Cardiac muscle cell (in vitro differentiated cells and primary cell): ENCODE measurements at places on chromosomes 1 and 21. TPM values are rescaled to one million over a fixed set of nuclear protein-coding genes. Genes with fewer than 3 reads are reported as not detected.

- no peak for DNase-seq
Measured at GRCh38 chr1:66704177-66704875, 47.9 kb upstream of the DYNLT5 start.

GRCh38 chr1:172071746-172072145 lies 230.4 kb downstream of the DNM3 start:
- no peak for DNase-seq

OPRD1 gene
- polyA plus RNA-seq = 0.02 and 0.13 TPM in 2 replicates

CRNN gene
- not detected in 2 replicates for polyA plus RNA-seq

CYP2J2 gene
- polyA plus RNA-seq = 3.4 and 7.7 TPM in 2 replicates

IL12RB2 gene
- polyA plus RNA-seq = 0.12 TPM in 1 of 2 replicates, not detected in the other

CADM3 gene
- polyA plus RNA-seq = 0.51 and 1.3 TPM in 2 replicates

DNA sequence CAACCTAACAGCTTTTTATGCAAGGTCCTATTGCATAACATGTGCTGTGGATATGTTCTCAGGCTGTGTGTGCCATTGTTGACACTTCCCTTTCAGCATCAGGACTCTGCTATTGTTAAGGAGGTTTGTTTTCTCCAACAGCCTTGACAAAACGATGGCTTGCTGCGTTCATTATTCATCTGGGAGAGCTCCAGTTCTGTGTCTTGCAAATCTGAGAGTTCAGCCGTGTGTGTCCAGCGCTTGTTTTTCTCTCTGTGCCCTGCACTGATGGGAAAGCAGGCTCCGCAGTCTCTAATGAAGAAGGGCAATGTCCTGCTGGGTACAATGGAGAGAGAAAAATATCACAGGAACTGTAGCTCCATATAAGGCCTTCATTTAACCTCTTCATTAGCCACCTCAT lies 63.7 kb downstream of the CLDN17 start:
- no peak for DNase-seq

DNA sequence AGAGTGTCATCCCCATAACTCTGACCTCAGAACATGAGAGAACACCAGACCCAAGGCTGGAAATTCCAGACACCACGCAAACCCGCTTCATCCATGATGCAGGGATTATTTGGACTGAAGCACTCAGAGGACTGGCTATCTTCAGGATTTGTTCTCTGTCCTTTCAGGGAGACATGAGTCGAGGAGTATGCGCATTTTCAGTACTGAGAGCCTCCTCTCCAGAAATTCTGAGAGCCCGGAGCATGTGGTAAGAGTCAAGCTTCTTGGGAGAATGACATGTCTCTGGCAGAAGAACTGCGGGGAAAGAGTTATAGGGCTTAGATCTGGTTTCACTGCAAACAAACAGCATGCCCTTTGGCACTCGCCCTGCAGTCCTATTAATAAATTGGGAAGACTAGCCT lies 6.9 kb downstream of the LAX1 start:
- no peak for DNase-seq

DNA sequence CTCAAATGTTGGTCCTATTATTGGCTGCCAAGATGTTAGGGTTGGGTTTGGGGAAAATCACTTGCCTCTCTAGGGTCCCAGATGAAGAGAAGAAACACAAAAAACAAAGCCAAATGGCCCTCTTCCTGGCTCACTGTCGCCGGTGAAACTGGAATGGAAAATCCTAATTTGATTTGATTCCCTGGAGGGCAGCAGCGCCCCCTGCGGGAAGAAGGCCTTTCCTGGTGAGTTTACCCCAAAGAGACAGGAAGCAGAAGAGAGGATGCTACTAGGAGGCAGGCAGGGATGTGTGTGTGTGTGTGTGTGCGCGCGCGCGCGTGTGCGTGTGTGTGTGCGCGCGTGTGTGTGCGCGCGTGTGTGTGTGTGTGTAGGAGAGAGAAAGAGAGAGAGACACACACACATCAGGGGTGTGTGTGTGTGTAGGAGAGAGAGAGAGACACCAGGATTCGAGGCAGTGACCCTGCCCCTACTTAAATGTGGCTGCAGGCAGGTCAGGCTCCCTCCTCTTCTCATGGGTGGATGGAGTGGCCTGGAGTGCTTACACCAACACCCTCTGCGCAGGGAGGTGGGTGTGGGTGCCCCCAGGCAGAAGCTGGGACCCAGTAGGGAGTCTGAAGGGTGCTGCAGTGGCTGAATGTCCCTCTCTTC lies 3.1 kb upstream of the SELENON start:
- peak; percentile 88 for DNase-seq

- no peak for DNase-seq
Measured at GRCh38 chr1:211925016-211925415, 94.5 kb upstream of the LPGAT1 start.

- DNase-seq = no peak
Measured at GRCh38 chr21:29295066-29295650, 3.6 kb upstream of the BACH1 start.

NTMT2 gene
- polyA plus RNA-seq = 0.55 and 0.71 TPM in 2 replicates

DNA sequence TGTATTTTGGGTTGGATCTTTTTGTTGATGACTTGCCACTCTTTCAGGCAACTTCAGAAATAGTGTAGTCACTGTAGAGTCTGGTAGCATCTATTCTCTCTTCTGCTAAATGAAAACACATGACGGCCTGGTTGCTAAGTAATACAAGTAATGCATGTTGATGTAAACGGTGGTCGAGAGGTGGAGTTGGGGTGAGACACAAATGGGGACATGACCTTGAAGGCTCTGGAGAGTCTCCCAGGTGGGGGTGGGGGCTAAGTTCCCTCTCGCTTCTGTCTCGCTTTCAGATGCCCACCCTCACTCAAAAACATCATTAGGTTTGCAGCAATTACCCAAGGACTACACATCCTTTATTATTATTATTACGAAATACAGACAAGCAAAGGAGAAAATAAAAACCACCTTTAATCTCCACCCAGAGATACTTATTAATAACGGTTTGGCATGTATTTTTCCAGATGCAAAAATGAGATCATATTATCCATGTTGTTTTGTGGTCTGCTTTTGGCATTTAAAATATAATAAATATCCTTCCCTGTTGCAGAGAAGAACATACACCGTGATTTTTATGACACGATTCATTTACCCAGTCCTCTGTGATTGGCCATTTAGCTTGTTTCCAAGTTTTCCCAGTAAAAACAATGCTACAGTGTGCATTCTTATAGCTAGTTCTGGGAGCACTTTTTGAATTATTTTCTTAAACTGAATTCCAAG lies 138.1 kb downstream of the MIS18A start:
- DNase-seq = no peak

PDPN gene
- polyA plus RNA-seq = 13.0 and 24.9 TPM in 2 replicates

DNA sequence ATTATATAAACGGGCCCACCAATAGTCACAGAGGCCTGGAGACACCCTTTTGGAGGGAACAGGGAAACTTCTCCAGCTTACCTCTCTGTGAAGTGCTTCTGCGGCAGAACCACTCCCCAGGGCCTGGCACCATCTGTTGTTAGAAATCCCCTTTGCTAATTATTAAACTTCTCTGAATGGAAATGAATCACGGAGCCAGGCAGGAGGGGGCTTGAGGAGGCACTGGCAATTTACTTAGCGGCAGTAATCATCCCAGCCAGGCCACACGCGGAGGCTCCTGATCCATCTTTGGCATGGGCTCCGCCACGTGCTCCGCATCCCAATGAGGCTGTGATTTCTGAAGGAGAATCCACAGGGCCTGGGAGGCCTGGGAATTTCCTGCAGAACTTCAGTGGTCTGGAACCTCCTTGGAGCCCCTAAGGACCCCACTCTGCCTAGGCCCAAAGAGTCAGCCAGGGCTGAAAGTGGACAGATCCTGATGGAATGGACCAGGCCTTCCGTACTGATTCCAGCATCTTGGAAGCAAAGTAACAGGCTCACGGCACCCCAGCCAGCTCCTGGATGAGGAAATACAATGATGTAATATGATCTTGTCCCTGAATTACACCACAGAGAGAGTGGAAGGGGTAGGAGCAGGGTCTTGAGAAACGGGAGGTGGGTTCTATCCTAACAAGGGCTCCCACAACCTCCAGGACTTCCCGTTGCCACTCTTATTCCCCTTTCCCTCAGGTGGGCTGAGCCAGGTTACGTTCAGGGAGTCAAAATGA lies 62.3 kb downstream of the GRIK3 start:
- no peak for DNase-seq

ALX3 gene
- not detected in 2 replicates for polyA plus RNA-seq

- peak; percentile 63 for DNase-seq
Measured at GRCh38 chr1:3283849-3284248, 170.6 kb upstream of the ARHGEF16 start.

GRCh38 chr1:224133741-224134299 lies 19.9 kb downstream of the FBXO28 start:
- no peak for DNase-seq

FAM78B gene
- polyA plus RNA-seq = 0.57 TPM in 1 of 2 replicates, not detected in the other

ITLN2 gene
- polyA plus RNA-seq = not detected in 2 replicates

DNA sequence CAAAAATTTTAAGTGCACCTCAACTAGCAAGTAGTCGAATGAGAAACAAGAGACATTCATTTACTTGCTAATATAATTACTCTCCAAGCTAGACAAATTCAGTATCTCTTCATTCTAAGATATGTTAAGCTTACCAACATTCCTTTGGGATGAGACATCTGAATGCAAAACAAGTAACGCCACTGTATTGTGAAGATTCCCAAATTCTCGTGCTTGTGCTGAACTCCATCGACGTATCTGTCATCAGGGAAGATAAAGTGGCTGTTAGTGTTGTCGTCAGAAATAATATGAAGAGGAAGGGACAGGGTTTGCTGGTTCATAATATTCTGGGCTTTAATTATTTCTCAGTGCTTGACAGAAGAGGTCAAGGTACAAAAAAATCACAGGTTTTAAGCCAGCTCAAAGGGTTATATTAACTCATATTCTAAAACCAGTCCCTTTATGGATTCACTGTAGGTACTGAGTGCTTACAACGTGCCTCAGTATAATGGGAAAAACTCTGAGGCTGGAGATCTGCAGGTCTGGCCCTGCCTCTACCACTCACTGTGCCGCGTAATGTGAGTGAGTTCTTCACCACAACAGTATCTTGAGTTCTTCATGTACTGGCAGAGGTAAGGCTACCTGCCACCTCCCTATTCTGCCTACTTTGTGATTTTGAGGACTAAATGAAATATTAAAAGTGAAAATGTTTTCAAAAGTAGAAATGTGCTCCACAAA lies 42.0 kb downstream of the PCSK9 start:
- no peak for DNase-seq

DNA sequence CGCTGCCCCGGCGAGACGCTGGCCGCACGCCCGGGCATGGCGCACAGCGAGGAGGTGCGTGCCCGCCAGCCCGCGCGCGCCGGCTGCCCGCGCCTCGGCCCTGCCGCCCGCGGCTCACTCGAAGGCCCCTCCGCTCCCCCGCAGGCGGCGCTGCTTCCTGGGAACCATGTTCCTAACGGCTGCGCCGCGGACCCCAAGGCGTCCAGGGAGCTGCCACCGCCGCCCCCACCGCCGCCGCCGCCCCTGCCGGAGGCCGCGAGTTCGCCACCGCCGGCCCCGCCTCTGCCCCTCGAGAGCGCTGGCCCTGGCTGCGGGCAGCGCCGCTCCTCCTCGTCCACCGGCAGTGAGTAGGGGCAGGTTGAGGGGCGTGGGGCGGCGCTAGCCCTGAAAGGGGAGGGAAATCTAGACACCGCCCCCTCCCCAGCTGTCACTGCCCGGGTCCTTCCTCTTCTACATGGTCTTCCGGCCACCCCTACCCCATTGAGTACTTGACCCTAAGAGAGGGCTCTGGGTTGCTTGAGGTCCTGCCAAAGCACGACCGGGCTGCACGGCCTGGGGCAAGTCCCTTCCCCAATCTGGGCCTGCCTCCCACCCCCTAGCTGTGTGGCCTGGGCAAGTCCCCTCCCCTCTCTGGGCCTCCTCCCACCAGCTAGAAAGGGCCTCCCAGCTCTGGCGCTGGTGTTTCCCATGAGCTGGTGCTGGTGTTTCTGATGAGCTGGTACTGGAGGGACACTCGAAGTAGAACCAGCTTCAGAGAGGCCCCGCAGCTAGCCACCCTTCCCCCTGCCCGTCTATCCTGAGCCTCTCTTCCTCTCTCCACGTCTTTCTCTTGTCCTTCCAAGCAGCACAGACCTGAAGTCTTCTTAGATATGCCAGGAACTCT lies 17.0 kb downstream of the TNFRSF25 start:
- peak; percentile 71 for DNase-seq

- DNase-seq = no peak
Measured at GRCh38 chr1:2053217-2053616, 3.0 kb downstream of the PRKCZ start.

DNA sequence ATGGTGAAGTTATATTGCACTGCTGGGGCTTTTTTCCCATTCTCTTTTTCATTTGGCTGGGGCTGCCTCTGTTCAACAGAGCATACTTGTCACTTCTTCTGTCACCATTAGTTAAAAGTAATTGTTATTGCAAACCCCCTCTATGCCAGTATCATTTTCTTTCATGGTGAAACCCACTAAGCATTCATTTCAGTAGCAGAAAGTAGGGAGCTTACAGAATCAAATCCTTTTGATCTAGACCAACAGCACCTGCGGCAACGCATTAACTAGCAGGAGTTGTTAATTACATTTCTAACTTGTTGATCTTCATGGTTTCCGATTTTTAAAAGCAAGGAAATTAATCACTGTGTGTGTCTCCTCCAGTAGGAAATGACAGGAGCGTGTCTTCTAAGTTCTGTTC lies 15.0 kb downstream of the SMYD2 start:
- DNase-seq = no peak

DNA sequence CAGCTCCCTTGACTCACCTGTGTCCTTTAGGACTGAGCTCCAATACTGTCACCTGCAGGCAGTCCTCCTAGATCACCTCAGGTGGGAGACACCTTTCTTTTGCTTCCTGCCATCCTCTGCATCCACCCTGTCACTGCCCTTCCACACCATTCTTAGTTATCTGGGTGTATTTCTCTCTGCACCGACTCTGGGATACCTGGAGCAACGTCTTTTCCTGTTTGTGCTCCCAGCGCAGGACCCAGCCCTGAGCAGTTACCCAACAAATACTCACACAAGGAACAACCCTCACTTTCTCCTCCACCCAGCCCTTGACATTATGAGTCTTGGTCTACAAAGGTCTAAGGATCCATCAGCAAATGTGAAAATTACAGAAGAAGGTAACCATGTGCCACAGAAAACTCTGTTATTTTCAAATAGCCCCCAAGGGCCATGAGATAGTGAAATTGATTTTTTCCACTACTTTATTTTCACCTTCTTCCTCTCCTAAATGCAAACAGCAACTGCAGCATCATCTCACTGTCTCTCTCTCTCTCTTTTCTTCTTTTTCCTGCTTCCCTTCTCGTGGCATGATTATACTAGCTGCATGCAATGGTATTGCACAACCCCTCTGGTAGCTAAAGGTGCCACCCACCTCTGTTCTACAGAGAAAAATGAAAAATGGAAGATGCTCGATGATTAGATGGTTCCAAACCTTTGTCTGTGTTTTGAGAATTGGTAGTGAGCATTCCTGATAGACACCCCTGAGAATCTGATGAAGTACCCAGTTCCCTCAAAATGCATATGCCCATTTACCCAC lies 89.0 kb downstream of the MIS18A start:
- no peak for DNase-seq

LRRC71 gene
- polyA plus RNA-seq = 0.24 and 0.69 TPM in 2 replicates

INTS11 gene
- 75.8 and 86.4 TPM in 2 replicates for polyA plus RNA-seq

GRCh38 chr1:56638248-56638647 lies 6.9 kb upstream of the PRKAA2 start:
- DNase-seq = no peak

ZFYVE9 gene
- polyA plus RNA-seq = 7.1 and 9.8 TPM in 2 replicates

DNA sequence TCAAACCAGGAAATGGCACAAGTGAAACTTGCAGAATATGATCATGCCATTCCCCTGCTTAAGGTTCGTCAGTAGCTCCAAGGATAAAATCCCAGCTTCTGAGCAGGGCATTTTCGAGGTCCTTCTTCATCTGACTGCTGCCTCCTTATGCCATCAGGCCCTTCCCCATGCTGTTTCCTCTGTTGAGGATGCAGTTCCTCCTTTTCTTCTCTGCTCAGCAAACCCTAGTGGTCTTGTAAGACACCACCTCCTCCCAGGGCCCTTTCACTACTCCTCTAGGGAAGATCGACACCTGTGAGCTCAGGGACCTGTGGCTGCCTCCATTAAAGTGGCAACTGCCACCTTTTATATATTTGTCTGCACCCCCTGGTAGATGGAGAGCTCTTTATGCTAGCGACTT lies 62.1 kb upstream of the JUN start:
- no peak for DNase-seq
